GOT3 (cell line): ENCODE measurements at places on chromosomes 1 and 21.

DNA sequence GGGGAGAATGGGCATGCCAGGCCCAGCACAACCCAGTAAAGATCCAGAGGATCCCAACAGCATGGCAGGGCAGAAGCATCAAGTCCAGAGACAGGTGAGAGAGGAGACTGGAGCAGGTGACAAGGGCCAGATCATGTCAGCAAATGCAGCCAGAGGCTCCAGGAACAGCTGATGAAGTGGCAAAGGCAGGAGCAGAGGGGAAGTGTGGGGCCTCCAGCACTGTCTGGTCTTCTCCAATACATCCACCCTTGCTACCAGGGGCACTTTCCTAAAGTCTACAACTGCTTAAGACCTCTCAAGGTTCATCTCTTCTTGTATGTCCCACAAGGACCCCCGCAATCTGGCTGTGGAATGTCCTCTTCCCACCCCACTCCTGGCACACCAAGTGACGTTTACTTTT is 17.4 kb downstream of the FAM163A start:
- DNase-seq, result no peak

DNA sequence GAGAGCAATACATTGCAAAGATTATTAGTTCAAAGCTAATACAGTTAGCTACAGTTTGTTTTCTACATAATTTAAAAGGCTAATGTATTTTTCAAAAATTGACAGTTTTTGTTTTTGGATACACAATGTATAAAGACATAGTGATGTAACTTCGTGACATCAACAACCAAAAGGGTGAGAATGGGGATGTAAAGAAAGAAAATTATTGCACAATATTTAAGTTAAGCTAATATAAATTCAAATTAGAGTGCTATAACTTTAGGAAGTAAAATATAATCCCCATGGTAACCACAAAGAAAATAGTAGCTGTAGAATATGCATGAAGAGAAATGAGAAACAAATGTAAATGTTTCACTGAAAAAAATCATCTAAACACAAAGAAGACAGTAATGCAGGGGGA is 334.4 kb upstream of the DEPDC1 start:
- DNase-seq, result no peak

- no peak for DNase-seq
Observed at GRCh38 chr1:35175098-35175576, 17.8 kb downstream of the SFPQ start.

- DNase-seq, result no peak
Observed at GRCh38 chr1:115135681-115136080, 46.4 kb upstream of the TSPAN2 start.

DNA sequence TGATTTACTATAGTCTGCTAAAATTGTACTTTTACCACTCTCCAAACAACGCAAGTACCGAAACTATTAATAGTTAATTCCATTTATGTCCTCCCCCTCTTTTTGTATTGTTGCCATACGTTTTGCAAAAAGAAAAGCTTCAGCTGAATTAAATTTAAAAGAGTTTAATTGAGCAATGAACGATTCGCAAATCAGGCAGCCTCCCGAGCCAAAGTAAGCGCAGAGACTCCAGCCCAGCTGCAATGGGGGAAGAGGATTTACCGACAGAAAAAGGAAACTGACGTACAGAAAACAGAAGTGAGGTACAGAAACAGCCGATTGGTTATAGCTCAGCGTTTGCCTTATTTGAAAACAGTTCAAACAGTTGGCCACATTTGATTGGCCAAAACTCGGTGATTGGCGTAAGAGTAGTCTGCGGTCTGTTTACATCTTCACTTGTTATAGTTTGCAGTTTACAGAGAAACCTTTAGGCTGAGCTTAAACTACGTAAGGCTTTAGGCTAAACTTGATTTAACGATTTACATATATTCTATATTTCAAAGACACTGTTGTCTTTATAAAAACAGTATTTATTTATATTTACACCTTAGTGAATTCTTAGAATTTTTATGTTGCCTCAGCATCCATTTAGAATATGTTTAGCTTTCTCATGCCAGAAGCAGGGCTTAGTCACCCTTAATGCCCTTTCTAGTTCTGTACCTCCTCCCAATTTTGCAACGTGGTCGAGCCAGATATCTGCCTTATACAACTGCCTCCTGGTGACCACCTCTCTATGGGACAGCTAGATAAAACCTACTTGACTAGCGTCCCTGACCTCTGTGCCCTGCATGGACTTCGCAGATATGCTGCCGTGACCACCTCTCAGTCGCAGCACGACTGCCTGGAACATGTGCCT is 23.8 kb downstream of the CR1 start:
- no peak for DNase-seq

GRCh38 chr1:29324771-29325351 is 88.5 kb downstream of the PTPRU start:
- no peak for DNase-seq

DNA sequence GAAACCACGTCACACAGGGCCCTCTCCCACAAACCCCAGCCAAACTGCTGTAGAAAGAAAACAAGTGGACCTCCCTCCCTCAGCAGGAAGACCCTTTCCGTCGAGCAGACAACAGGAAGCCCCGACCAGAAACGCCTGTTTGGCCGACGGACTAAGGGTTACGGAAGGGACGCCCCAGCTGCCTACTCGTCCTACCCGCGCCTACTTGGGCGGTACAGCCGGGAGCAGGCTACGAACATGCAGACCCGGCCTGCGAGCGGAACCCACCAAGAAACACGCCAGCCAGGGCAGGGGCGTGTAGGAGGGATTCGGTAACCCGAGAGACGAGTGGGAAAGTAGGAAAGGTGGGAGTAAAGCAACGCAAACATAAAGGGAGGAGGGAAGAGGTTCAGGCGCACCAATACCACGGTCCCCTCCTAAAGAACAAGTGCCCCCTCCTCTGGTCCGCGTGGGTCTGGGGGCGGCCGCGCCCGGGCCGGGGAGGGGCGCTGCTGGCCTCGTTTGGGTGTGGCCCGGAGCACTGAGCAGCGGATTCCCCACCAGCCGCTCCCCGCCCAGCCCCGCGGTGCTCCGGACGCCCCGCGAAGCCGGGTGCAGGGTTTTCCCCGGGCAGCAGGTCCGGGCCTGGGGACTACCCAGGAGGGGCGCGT is 450 bp downstream of the S100A10 start:
- DNase-seq, result no peak

- no peak for DNase-seq
Observed at GRCh38 chr1:7402548-7402850, 368.6 kb upstream of the VAMP3 start.

DNA sequence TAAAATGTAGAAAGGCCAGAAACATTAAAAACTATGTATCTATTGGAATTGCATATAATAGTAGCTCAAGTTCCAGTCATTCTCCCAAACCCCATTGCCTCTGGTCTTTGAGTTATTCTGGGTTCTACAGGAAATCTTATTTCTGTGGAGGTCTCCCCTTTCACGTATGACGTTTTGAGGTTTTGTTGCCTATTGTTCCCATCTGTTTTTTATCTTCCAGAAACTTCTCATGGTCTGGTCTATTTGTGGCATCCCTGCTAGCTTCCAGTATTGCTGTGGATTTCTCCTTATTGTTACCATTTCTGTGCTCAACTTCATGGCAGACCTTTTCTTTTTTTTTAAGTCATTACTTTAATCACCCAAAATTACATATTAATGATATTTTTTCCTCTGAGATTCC is 43.3 kb downstream of the DTL start:
- no peak for DNase-seq

GRCh38 chr1:56933606-56934005 is 32.2 kb downstream of the C8B start:
- DNase-seq, result no peak

GRCh38 chr1:59672851-59673572 is 141.7 kb upstream of the HOOK1 start:
- no peak for DNase-seq

GRCh38 chr1:243505986-243506689 is 250.3 kb downstream of the SDCCAG8 start:
- DNase-seq, result no peak

DNA sequence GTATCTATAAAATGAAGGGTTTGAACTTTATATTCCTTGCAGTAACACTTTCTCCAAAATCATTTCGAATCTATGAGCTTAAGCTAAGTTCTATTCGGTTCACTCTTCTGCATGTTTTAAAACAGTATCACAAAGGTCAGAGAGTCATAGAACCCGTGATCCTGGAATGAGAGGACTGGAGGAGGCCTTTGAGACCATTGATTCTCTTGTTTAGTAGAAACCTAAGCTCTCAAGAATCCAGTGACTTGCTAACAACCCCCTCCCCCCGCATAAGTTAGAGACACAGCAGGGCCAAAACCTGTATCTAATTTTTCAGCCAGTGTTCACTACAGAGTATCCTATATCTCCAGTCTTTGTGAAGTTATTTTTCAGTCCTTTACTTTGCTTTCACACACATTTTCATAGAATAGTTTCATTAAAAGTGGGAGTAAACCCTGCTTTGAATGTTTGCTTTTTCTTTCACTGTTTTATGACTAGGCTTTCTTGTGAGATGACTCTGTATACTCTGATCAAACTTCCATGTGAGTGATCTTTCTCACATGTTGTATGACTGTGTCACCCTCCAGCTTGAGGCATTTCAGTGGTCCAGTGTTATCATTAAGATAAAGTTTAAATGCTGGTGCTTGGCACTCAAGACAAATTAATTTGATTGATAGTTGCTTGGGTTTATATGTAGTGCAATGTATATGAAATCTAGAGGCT is 275.4 kb upstream of the SGIP1 start:
- no peak for DNase-seq

DNA sequence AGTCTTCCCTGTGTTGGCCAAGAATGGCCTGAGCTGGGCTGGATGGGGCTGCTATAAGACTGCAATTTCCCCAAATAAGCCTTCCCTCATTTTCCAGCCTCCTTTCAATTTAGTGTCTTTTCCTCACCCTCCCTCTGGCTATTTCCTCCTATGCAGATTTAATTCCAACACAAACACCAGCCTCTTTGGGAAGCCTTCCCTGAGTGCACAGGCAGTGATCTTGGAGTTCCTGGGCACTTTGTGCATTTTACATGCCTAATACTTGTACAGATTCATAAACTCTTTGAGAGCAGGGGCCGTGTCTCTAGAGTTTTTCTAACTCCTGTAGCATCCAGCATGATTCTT is 91.1 kb upstream of the TLR5 start:
- DNase-seq, result no peak

DNA sequence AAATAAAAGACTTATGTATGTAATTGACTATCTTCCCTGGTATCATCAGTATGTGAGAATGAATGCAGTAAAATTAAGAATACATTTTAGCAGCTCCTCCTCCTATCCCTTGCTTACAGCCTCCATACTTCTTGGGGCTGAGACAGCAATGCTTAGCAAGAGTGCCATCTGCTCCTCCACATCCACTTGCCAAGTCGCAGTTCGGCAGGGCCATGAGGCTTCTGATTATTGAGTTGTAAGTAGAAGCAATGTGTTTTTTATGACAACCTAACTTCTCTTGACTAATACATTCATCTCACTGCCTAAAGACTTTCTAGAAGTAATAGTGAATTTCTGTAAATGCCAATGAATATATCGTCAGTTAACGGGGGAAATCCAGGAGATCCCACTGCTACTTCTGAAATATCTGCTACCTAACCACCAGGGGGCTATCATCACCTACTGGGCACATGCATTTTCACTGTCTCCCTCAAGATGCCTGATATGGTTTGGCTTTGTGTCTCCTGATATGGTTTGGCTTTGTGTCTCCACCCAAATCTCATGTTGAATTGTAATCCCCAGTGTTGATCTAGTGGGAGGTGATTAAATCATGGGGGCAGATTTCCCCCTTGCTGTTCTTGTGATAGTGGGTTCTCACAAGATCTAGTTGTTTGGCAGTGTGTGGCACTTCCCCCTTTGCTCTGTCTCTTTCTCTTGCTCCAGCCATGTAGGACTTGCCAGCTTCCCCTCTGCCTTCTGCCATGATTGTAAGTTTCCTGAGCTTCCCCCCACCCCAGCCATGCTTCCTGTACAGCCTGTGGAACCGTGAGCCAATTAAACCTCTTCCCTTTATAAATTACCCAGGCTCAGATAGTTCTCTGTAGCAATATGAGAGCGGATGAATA is 59.6 kb downstream of the EXTL2 start:
- no peak for DNase-seq

GRCh38 chr1:69038379-69038778 is 529.3 kb upstream of the LRRC7 start:
- DNase-seq, result no peak

DNA sequence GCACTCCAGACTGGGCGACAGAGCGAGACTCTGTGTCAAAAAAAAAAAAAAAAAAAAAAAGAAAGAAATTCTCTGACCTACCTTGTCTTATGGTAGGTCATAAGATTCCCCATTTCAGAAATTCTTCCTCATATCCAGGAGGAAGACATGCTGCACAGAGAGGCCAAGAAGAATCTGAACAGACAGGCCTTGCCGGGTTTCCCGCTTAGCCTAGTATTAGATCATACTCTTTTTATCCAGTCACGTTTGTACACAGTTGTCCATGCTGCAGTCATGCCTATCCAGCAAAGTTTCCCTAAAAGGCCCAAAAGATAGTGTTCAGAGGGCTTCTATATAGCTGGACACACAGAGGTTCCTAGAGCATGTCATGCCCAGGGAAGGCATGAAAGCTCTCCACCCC is 93.6 kb upstream of the CHODL start:
- DNase-seq, result no peak

DNA sequence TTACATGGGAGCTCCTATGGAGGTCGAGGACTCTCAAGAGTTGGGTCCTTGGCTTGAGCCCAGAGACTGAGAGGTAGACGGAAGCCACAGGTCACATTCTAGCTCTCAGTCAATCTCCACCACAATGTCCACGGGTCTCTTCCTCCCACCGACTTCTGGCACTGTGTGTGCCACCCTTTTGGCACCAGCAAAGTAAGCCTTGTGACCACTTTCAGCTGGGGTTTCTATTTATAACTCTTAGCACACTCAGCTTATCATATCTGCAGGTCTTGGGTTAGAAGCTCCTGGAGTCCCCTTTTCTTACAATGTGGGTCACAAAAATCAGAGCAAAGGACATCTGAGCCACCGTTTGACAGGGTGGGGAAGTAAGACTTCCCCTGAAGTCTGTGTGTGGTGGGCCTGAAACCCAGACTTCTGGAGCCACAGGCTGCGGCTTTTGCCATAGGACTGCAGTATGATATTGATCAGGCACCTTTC is 28.3 kb downstream of the NCMAP start:
- DNase-seq, result no peak

DNA sequence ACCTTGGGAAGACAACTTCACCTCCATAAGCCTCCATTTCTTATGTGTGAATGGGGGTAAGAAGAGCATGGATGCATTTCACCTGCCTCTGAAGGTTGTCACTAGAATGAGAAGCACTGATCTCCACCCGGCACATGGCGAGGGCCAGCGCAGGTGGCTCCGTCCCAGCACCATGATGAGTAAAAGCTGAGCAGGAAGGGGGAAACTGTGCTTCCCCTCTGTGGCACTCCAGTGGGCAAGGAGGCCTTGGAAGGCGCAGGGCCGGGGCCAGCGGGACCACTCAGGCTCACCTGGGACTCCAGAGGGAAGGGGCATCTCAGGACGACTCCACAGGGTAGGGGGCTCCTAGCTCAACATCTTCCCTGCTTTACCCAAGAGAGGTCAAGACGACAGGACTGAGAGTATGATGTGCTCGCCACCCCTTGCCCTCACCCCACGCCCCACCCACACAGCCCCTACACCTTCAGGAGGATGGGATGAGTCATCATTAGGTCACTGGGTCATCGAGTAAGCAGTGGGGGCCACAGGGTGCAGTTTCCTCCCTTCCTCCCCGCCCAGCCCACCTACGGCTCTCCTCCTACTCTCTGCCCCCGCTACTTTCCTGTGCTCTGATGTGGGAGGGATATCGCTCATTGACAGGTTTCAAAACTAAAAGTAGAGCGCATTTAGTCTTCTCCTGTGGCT is 112.1 kb downstream of the HIVEP3 start:
- DNase-seq, result no peak

GRCh38 chr1:27292106-27292505 is 29.9 kb upstream of the TMEM222 start:
- DNase-seq, result no peak
